ENCODE measurements at places on chromosomes 6 and 20.
A peak's percentile ranks its signal among the peaks of the same experiment; 100 is the strongest.

- DNase-seq: no peak
Observed at GRCh38 chr6:141513830-141514229, 618.9 kb upstream of the GJE1 start.

GRCh38 chr6:160013987-160014868, 45.3 kb downstream of the IGF2R start:
- peak; percentile 15 for DNase-seq

- no peak for DNase-seq
Observed at GRCh38 chr6:167932468-167933276, 64.8 kb upstream of the KIF25 start.

DNA sequence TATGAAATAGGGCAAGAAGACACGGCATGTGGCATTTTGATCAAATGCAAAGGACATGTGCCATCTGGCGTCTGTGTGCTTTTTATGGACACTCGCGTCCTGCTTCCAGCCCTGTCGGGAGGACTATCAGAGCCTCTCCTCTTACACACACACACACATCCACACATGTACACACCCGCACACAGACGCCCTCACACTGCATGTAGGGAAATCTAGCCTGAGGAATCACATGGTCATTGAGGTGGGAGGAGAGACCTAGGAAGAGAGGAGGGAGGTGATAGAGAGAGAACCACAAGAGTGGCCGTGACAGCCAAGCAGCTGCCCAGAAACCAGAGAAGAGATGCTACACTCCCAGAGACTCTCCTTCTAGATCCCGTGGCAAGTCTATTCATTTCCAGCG, 105.9 kb upstream of the CDYL start:
- no peak for DNase-seq

GRCh38 chr6:15434823-15435380, 189.0 kb downstream of the JARID2 start:
- no peak for DNase-seq

DNA sequence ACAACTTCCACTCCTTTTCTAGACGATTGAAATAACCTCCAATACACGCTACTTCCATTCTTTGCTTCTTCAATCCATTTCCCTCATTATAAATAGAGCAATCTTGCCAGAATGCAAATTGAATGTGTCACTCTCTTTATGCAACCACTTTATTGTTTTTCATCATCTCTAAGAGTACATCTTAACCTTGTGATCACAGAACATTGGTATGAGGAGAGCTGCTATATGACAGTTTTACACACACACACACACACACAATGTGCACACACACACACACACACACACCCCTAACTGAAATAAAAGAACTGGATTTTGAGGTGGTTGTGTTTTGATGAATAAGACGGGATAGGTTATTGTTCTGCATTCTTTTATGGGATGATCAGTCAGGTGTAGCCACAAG, 187.0 kb downstream of the HDGFL1 start:
- no peak for DNase-seq

DNA sequence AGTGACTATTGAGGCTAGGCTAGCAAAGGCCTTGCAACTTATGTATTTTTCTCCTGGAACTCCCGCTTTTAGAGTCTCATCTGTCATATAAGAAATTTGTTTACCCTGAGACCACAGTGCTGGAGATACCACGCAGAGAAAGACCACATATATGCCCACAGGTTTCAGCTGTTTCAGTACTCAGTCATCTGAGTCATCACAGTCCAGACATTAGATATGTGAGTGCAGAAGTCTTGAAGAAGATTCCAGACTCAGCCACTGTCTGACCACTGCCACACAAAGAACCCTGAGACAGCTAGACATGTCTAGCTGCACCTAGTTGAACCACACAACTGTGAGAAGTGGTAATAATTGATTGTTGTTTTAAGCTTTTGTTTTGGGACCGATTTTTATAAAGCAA, 648.3 kb downstream of the EPM2A start:
- no peak for DNase-seq

DNA sequence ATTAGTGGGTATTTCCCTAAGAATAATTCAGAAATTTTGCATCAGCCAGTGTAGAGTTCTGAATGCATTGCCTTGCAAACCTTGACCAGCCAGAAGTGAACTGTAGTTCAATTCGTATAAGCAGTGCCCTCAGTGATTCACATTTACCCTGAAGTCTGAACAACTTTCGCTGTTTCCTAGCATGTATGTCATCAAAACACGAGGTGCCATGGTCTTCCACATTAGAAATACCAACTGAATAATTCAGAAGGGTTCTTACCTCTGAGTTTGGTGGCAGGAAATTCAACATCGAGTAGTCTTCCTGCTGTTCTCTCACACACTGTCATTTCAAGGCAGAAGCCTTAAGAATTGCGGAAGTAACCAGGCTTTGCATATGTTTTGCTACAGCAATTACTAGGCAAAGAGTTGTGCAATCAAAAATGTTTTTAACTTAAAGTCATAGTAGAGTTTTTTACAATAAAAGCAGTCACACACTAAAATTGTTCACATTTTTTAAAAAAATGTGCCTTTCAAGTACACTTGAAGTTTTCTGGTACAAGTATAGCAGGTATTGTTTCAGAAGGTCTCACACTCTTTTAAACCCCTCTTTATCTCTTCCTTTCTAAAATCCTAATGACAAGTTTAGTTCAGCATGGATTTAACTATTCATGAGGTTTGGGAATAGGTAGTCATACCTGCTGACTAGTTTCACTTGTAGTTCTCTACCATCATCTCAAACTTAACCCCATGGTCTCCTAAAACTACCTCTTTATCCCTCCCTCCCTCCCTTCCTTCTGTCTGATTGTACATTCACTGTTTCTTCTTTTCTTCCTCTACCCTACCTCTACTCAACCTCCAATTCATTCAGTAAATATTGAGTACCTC, 118.3 kb downstream of the STXBP5 start:
- no peak for DNase-seq

DNA sequence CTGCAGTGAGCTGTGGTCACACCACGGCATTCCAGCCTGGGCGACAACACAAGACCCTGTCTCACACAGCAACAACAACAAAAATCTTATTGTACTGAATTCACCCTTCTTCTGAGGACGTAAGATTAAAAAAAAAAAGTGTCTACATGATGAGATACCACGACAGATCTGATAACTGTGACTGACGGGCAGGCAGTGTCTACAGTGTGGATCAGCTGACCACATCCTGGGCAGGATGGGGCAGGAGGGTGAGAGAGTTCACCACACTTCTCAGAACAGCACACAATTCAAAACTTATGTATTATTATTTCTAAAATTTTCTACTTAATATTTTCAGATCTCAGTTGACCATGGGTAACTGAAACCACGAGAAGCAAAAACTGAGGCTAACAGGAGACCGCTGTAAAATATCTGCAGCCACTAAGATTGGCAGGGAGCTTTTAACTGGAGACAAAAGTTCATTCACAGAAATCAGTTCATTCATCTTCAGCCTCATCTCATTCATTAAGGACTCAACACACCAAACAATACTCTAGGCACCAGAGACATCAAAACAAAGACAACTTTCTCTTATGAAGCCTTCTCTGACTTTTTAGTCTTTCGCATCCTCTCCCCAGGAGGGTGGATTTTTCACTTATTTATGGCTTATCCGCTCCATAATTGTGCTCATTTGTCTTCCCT, 15.7 kb upstream of the NHSL1 start:
- peak; percentile 24 for DNase-seq

DNA sequence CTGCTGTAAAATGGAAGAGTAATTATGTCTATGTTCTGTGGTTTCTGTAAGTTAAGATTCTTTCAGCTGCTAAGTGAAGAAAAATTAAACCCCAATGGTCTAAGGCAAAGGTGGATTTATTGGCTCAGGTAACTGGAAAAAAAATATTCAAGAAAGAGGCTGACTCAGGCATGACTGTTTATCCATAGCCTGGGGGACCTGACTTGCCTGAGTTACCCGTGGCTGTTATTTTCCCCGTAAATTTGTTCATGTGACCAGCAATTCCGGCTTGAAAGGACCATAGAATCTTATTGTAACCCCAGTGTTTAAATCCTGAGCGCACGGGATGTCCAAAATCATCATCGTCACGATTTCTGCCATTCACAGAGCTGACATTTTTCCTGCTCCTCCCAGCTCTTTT, 32.3 kb upstream of the SULF2 start:
- DNase-seq: no peak

DNA sequence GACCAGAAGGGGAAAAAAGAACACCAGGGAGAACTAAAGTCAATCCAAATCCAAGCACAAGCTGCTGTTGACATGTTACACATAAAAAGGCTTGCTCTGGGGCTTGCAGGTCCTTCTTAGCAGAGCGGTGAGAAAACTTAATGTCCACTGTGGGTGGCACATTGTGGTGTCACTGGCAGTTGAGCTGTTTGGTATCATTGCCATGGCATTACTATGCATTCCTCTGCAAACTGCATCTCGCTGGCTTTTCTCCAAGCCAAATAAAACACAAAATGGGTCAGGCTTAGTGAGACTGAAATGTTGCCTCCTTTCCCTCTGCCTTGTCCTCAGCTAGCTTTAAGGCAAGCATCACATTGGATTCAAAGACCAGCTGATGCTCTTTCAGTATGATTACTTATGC, 40.9 kb downstream of the LY86 start:
- DNase-seq: no peak

DNA sequence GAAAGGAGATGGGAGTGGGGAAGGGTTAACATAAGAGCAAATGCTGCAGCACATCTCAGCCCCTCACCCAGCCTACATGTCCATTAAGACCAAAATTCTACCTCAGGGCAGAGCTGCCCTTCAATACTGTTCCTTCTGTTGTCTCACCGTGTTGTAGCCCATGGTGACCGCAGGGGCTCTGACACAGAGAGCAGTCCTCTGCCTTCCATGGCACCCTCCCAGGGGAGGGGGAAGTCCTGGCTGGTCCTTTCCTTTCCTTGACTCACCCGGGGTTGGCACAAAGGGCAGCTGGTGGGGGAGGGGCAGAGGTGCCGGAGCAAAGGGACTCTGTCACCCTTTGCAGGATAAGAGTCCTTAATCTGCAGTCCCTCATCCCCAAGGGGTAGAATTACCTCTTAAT, 15.2 kb downstream of the NKX2-2 start:
- no peak for DNase-seq

- no peak for DNase-seq
Observed at GRCh38 chr6:38354037-38354381, 285.7 kb downstream of the BTBD9 start.
